CD4-positive, alpha-beta T cell treated with Interleukin-1 beta for 1 hour (primary cell): ENCODE measurements at places on chromosomes 1 and 21.

DNA sequence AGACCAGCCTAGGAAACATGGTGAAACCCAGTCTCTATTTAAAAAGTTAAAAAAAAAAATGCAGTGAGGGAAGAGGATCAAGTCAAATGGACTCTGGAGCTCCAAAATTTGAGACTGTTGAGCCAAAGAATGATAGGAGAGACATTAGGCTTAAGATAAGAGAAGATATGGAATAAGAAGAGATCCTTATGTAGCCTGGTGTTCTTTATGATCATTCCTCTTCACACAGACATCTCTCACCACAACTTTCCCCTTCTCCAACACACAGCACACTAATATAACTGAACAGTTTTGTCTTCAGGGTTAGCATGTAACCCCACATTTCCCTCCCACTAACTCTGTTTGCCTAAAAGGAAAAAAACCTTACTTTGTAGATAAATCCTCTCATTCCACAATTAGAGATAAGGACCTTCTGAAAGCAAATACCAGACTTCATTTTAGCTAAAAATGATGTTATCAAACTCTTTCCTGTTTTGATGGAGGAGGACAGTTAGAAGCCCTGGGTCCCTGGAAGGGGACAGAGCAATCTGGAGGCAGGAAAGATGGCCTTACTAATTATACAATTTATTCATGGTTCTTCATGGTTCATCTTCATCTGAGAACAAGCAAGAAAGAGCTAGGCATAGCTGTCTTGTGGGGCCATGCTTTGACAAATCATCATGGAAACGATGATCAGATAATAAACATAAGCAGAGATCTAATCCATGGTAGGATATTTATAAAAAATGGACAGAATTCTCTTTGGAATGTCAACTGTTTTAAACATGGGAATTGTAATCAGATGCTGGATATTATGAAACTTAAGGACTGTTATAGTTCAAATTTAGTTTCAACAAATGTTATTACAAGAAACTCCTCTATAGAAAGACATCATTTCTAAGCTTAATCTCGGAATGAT lies 96.7 kb upstream of the S1PR1 start:
- no peak for DNase-seq

DNA sequence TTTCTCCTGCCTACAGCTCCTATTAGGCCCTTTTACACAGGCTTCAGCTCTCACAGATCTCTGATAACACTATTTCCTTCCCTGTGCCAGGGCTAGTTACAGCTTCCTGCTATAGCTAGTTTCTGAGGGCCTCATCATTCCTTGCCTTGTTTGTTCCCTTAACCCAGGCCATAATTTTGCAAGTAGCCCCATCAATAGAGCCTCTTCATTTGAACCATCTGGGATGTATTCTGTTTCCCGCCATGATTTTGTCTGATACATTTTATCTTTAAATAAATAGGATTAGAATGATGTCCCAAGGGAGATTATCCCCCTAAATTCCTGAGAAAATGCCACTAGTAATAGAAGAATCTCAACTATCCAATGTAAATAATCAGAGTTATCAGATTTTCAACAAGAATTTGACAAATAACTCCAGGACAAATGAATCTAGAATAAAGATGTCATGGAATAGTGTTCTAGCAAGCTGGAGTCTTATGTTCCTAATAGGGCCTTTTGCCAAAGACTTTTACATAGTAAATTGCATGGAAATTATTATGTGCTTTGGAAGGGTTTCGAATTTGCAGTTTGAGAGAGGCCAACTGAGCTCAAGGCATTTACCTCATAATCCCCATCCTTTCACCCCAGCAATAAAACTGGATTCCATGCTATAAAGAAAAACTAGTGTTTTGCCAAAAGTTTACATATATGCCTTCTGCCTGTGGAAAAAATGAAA lies 16.1 kb downstream of the IFT25 start:
- no peak for DNase-seq

DNA sequence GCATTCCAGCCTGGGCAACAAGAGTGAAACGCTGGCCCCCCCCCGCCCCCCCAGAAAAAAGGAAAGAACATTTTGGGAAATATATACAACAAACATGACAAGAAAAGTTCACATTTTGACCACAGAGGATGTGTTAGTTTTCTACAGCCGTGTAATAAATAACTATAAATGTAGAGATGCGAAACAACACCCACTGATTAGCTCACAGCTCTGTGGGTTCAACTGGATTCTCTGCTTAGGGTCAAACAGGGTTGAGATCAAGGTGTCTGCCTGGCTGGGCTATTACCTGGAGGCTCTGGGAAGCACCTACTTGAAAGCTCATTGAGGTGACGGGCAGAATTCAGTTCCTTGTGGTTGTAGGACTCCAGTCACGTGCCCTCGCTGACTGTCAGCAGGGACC lies 11.1 kb upstream of the VPS26C start:
- DNase-seq, result no peak

DNA sequence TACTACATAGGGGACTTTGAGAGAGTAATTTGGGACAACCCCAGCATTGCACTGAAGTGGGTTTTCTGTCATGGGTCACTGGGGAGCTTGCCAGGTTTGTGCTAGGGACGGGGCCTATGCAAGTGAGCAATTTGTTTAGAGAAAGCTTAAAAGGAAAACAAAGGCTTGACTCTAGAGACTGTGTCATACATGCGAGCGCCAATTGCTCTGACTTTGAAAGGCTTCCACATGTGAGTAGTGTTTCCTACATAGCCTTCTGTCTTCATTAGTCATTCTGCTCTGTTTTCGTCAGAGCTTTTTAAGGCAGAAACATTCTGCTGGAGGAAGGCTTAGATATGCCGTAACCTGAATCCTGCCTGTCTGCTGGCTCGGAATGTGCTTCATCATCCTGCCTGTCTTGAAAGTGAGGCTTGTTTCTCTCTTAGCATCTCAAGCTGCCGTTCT lies 28.4 kb downstream of the TRIM45 start:
- DNase-seq, result no peak

DNA sequence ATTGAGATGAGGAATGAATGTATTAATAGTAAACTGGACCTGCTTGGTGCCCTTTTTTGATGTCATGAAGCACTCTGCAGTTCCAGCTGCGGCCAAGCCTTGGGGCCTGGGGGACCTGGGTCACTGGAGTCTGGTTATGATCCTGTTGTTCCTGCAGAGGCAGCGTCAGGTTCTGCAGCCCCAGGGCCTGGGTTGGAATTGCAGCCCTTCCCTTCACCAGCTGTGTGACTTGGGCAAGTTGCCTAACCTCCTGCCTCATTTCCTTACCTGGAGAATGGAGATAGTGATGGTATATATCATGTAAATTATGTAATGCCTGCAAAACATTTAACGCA lies 9.1 kb upstream of the ATP5PO start:
- DNase-seq, result no peak

DNA sequence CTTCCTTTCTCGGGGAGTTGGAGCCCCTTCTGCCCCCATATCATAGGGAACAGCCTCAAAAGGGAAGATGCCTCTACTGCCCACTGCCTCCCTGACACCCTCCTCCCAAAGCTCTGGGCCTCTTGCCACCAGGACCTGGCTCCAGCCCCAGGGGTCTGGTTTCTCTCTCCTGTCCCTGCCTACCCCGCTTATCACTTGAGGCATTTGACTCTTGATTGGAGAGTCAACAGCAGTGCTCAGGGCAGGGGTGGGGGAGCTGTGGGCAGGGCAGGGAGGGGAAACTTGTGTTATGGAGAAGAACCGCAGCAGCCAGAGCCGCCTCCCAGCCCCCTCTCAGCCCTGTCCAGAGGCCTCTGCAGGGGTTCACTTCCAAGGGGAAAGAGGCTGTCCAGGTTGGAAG lies 573 bp downstream of the TRIM63 start:
- DNase-seq, result no peak

DNA sequence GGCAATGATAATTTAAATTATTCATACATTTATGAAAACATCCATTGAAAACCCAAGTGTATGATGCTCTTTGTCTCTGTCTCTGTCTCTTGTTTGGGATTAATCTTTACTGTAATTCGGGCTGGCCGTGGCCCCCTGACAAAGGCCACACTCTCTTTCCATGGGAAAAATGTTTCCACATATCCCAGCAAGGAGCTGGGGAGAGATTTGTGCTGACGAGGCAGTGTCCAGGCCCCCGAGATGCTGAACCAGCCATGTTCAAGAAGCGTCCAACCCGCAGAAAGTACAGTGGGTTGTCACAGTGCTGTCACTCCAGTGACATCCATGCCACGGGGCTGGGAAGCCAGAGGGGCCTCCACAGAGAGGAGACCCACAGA lies 147.0 kb downstream of the PRDM16 start:
- DNase-seq, result no peak

DNA sequence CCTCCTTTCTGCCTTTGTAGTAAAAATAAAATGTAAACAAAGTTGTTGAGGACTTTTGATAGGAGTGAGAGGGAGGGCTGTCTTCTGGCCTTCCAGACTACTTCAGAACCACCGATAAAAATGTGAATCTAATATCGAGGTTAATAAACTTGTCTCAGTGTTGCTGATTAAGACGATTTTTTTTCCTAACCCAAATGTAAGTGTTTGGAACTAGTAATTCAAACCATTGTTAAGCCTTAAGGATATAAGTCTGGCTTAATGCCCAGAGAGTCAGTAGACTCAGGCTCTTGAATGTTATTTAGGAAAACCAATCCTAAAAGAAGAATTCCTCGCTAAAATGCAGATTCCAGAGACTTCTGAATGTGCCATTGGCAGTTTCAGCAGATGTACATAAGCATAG lies 356.9 kb downstream of the SIPA1L2 start:
- DNase-seq, result no peak

DNA sequence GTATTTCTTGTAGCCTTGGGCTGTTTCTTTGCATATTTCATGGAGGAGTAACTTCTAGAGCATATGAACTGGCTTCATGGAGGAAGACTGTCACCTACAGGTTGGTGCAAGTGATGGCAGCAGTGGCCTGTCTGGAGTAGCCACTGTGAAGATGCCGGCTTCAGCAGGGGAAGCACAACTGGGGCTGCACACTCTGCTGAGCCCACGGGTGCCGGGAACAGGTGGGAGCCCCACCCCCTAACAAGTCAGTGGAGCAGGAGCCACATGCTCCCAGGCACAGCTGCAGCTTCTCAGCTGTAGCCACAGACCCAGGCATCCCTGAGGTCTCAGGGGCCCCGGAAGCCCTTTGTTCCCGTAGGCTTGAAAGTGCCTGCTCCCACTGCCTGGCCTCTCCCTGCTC lies 43.2 kb upstream of the C1orf185 start:
- DNase-seq, result no peak

DNA sequence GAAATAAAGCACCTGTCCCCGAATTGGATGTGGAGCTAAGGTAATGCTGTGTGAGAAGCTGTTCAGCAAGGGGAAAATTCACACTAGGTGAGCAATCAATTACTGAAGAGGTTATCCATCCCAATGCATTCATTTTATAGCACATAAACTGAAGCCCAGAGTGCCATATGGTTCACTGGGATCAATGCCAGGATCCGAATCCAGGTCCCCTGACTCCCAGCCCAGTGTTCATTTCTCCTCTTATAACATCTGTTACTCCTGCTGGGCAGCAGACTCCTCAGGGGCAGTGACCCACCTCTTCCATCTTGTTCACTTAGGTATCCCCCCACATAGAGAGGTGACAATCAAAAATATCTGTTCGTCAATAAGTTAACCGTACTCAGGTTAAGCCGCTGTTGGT lies 13.2 kb upstream of the SEC16B start:
- DNase-seq, result no peak

- no peak for DNase-seq
These were observed 1.4 kb downstream of the KTI12 start for GRCh38 chr1:52032124-52032784.

- DNase-seq, result no peak
These were observed 1.3 kb upstream of the CTRC start for GRCh38 chr1:15436881-15437442.

DNA sequence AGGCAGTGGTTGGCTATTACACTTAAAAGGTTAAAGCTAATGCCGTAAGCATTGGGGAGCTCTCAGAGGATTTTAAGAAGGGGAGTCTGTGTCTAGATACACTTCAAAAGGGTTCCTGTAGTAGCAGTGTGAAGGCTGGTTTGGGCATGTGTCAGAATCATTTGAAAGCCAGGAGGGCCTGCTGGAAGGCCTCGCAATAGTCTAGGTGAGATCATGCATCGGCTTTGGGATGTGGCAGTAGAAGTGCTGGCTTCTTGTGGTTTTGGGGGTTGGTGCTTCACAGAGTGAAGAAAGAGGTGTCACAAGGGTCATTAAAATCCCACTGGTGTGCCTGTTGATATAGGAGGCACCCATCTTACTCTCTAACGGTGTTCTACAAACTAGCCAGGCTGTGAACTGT lies 85.7 kb downstream of the ST6GALNAC3 start:
- no peak for DNase-seq

DNA sequence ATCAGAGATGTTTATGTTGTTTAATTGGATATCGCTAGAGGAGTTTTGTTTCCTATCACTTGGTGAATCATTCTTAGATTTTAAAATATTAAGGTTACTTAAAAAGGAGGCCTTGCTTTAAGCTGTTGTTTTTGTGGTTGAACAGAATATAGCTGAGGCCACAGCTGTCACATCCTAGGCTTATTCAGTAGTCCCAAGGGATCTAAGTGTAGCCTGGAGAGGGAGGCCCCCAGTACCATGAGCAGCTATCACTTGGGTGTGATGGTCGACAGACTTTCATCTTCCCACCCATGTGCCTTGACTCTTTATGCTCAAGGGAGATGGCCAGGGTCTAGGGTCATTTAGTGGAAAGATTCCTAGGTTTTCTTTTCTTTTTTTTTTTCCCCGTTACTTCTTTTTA lies 278.7 kb downstream of the HHAT start:
- no peak for DNase-seq

DNA sequence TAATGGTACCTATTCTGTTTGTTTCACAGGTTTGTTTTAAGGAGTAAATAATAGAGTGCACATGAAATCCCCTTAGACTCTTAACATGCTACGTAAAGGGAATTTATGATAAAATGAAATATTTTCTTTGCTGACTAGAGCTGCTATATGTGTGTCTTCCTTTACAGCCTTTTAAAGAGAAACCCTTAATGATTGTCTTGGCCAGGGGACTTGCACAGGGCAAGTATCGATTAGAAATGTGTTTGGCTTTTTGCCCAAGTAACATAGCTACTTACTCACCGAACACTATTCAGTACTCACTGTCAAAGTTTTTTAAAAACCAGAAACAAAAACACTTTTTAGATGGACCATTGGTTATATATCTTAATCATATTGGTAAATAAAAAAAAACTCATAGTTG lies 71.3 kb upstream of the KIAA1614 start:
- no peak for DNase-seq

DNA sequence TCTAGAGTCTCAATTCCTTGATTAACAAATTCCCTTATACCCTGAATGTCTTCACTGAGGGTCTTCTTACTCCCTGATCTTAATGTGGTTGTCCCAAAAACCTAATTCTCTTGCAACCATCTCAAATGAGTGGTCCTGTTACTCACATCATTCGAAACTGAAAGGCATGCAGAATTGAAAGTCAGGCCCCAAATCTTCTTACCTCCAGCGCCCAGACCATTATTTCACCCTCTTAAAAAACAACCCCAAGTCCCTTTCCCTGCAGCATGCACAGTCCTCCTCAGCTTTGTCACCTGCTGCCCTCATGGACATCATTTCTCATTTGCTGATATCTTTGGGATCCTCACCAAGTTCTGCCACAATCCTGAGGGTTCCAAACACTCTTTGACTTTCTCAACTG lies 230.1 kb downstream of the SEC16B start:
- DNase-seq, result no peak

GRCh38 chr1:71786218-71786617 lies 496.1 kb downstream of the NEGR1 start:
- DNase-seq, result no peak
